ENCODE measurements at places on chromosomes 3 and 15. TPM values are rescaled to one million over a fixed set of nuclear protein-coding genes. Genes with fewer than 3 reads are reported as not detected.

DNA sequence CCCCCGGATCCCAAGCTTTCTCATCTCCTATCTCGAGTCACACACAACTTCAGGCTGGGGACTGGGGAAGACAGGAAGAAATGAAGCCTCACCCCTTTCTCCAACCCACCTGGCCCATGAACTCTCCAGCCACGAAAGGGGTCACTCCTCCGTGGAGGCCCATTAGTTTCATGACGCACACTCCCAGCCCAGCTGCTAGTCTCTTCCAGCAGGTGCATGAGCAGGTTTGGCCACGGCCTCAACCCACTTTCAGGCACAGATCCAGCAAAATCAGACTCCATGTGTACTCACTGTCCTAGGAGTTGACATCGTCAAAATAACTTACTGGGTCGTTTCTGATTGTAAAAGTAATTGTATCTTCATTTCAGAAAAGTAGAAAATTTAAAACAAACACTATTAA, 76.6 kb downstream of the C3orf70 start:
- no peak overlapping the region for H3K4me3 ChIP-seq
- H3K27me3 ChIP-seq, result peaks cover 3% of the 10 kb centered on the region
- H3K36me3 ChIP-seq, result no peaks in the 10 kb centered on the region
- no peak for DNase-seq
- H3K27ac ChIP-seq, result no peak overlapping the region

DNA sequence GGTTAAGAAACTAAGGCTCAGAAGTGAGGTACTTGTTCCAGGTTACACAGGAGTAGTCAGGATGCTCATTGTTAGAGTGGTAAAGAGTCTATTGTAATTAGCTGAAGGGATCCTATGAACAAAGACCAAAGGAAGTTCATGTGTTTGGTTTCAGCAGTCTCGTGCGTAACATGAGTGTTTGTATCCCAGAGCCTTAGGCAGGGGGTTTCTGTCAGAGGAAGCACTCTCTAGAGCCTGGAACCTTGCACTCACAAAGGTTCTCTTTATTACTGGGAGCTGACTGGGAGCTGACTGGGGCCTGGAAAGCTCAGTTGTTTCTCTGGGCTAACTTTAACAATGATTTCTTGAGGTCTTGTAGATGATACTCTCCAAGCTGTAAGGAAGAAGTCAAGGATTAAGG, 3.9 kb downstream of the ZNF197 start:
- DNase-seq, result no peak
- H3K4me1 ChIP-seq, result peaks cover 19% of the 10 kb centered on the region
- H3K4me3 ChIP-seq, result no peak overlapping the region
- H3K36me3 ChIP-seq, result peaks cover 13% of the 10 kb centered on the region
- H3K27me3 ChIP-seq, result no peaks in the 10 kb centered on the region

- H3K4me3 ChIP-seq, result no peak overlapping the region
- H3K36me3 ChIP-seq, result no peaks in the 10 kb centered on the region
- no peak overlapping the region for H3K27ac ChIP-seq
- DNase-seq, result no peak
Measured at GRCh38 chr15:92033314-92033713, 179.8 kb downstream of the SLCO3A1 start.

GRCh38 chr15:68228143-68228970, 1.2 kb downstream of the CLN6 start:
- peak overlapping the region; percentile 82 for H3K27ac ChIP-seq
- no peak for DNase-seq
- no peaks in the 10 kb centered on the region for H3K27me3 ChIP-seq
- peak overlapping the region; percentile 96 for H3K4me3 ChIP-seq
- peaks cover 8% of the 10 kb centered on the region for H3K36me3 ChIP-seq

DNA sequence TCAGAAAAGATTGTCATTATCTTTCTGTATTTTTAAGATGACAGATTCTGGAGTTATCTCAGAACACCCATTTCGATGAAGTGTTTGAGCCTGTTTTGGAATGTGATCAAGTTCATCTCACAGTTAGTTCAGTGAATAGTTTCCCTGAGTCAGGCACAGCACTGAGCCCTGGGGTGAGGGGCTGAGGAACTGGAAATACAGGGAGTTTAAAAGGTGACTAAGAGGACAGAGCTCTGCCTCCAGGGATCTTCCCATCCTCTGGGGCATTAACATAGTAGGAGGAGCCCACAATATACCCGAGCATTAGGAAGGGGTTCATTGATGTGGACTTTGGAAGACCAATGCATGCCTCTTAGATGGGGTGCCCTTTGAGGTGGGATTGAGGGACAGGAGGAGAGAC, 355.1 kb downstream of the CLSTN2 start:
- no peak for DNase-seq
- H3K36me3 ChIP-seq, result peaks cover 8% of the 10 kb centered on the region
- H3K4me3 ChIP-seq, result no peak overlapping the region
- no peaks in the 10 kb centered on the region for H3K27me3 ChIP-seq
- H3K4me1 ChIP-seq, result no peaks in the 10 kb centered on the region

- no peak for DNase-seq
- H3K36me3 ChIP-seq, result peaks cover 14% of the 10 kb centered on the region
- peak overlapping the region; percentile 34 for H3K27ac ChIP-seq
- H3K27me3 ChIP-seq, result no peaks in the 10 kb centered on the region
- peak overlapping the region; percentile 76 for H3K4me3 ChIP-seq
Measured at GRCh38 chr15:76286271-76286879, 24.9 kb downstream of the ETFA start.

DNA sequence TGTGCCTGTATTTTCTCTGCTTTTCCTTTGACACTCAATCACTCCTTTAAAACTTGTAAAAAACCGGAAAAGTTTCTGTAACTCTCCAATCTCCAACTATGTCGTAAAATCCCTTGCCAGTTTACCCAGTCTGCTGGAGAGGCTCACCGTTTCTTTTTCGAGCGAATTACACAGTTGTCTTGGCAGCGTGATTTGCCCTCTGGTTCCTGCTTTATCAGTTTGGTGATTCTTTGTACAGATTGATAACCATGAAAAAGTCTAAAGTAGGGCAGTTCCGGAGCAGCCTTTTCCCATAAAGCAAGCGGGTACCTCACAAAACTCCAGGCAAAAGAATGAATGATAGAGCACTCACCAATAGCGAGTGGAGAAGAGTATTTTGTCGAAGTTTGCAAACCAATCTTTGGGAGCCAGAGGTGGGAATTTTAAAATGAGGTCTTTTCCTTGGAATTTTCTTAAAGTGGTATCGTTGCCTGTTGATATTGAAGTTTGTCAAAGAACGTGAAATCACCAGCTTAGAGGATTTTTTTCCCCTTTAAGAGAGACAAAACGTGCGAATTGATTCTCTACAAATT, at the start of gene TTC23:
TTC23 (minus strand) TSS at position 312 of the 572 bp plus-strand sequence. CDS start 20,869 bp downstream, outside the sequence.
- no peak within 1 kb of the TSS for H3K4me3 ChIP-seq
- no peaks in the 10 kb centered on the region for H3K36me3 ChIP-seq
- H3K27me3 ChIP-seq, result no peaks in the 10 kb centered on the region
- H3K27ac ChIP-seq, result no peak within 1 kb of the TSS
- peaks cover 39% of the 10 kb centered on the region for H3K4me1 ChIP-seq
- peak; percentile 91 for DNase-seq

DNA sequence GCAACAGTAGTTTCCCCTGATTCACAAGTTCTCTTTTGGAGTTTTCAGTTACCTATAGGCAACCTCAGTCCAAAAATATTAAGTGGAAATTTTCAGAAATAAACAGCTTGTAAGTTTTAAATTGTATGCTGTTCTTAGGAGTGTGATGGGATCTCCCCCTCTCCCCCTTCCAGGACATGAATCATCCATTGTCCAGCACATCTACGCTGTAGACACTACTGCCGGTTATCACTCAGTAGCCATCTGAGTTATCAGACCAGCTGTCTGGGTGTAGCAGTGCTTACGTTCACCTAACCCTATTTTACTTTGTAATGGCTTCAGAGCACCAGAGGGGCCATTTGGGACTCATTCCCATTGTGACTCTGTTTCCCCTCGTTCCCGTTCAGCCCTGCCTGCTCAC, 96.7 kb upstream of the PLXNA1 start:
- peaks cover 17% of the 10 kb centered on the region for H3K4me1 ChIP-seq
- H3K27ac ChIP-seq, result no peak overlapping the region
- H3K27me3 ChIP-seq, result no peaks in the 10 kb centered on the region
- H3K36me3 ChIP-seq, result no peaks in the 10 kb centered on the region
- no peak for DNase-seq

DNA sequence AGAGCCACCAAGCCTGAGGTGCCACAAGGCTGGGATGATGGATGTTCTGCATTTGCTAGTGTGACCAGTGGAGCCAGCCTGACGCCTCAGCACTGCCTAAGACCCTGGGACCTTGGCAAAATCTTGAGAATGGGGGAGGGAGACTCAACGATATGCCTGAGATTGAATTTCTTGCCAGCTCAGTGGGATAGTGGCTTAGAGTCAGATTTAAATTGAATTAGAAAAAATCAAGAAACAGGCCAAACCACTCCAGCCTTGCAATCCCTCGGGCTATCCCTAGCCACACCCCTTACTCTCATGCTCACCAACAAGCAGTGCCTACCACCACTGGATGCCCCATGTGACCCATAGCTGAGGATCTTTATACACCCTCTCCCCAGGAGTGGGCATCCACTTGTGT, 18.7 kb upstream of the PDE8A start:
- peaks cover 35% of the 10 kb centered on the region for H3K4me1 ChIP-seq
- peaks cover 1% of the 10 kb centered on the region for H3K27me3 ChIP-seq
- no peak overlapping the region for H3K4me3 ChIP-seq
- DNase-seq, result no peak
- 0 out of 2 replicates have a peak, but pooled peaks cover 5% of the 10 kb centered on the region for H3K36me3 ChIP-seq

GRCh38 chr15:30038667-30039523, 43.9 kb upstream of the GOLGA8J start:
- H3K27me3 ChIP-seq, result peaks cover 8% of the 10 kb centered on the region
- H3K4me3 ChIP-seq, result no peak overlapping the region
- no peak overlapping the region for H3K27ac ChIP-seq
- H3K4me1 ChIP-seq, result no peaks in the 10 kb centered on the region
- no peaks in the 10 kb centered on the region for H3K36me3 ChIP-seq

DNA sequence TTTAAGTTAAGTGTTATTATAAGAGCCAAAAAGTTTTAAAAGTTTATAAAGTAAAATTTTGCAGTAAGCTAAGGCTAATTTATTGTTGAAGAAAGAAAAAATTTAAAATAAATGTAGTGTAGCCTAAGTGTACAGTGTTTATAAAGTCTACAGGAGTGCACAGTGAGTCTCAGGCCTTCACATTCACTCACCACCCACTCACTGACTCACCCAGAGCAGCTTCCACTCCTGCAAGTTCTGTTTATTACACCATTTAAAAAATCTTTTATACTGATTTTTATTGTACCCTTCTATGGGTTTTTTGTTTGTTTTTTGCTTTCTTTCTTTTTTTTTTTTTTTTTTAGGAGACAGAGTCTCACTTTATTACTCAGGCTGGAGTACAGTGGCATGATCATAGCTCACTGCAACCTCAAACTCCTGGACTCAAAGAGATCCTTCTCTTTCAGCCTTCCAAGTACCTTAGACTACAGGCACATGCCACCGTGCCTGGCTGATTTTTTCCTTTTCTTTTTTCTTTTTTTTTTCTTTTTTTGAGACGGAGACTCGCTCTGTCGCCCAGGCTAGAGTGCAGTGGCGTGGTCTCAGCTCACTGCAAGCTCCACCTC, 25.9 kb downstream of the CSTA start:
- peak; percentile 12 for DNase-seq
- no peak overlapping the region for H3K27ac ChIP-seq
- H3K36me3 ChIP-seq, result peaks cover 4% of the 10 kb centered on the region
- H3K4me3 ChIP-seq, result no peak overlapping the region
- H3K4me1 ChIP-seq, result no peaks in the 10 kb centered on the region

DNA sequence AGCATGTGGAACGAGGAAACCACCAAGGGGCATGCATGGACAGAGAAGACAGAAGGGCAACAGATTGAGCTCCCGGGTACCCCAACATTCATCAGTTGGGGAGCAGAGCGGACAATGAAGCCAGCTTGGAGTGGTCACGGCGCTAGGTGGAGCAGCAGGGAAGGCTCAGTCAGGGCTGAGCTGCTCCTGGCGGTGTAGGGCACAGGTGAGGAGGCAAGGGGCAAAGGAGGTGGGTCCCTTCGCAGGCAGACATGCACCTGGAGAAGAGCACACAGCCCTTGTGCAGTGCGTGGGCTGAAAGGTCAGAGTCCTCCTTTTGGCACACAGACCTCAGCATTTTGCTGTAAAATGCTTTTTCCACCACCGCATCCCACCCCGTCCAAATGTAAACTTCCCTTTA, 90.0 kb upstream of the SLC6A6 start:
- no peak for DNase-seq
- no peak overlapping the region for H3K4me3 ChIP-seq
- H3K4me1 ChIP-seq, result peaks cover 6% of the 10 kb centered on the region

- DNase-seq, result peak; percentile 65
- peaks cover 51% of the 10 kb centered on the region for H3K36me3 ChIP-seq
- H3K4me3 ChIP-seq, result peak overlapping the region; percentile 77
- H3K27me3 ChIP-seq, result peaks cover 1% of the 10 kb centered on the region
Measured at GRCh38 chr3:37072892-37073291, 79.6 kb downstream of the MLH1 start.

DNA sequence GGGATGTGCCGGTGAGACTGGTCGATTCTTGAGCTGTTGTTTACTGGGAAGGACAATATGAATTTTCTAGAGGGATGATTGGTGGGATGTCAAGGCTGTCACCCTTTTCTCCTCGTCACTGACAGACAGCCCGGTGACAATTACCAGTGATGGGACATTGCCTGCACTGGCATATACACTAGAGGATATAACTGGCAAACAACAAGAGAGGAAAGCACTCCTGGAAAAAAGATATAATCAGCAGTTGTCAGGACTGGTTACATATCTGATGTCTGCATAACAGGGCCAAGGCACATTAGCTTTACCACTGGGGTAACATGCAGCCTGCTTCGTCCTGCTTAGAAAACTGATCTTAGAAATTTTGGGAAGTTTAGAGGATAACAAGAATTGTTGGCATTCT, 131.1 kb downstream of the ROBO2 start:
- no peak for DNase-seq
- no peak overlapping the region for H3K27ac ChIP-seq
- no peak overlapping the region for H3K4me3 ChIP-seq
- no peaks in the 10 kb centered on the region for H3K36me3 ChIP-seq
- no peaks in the 10 kb centered on the region for H3K27me3 ChIP-seq

Gene C3orf80
- total RNA-seq, result 0.41 TPM

Gene NANOGP8
- total RNA-seq, result not detected

Gene KBTBD8
- 1.6 TPM for total RNA-seq

Gene SLC28A2
- total RNA-seq, result not detected

Gene TLR9
- total RNA-seq, result not detected

Gene ASB14
- total RNA-seq, result not detected

Gene CHRM5
- not detected for total RNA-seq

Gene PHC3
- 42.0 TPM for total RNA-seq

Gene ADCY5
- 0.10 TPM for total RNA-seq

Gene TFDP2
- 29.5 TPM for total RNA-seq
